Fibroblast of skin of right quadriceps (primary cell): ENCODE measurements at places on chromosomes 5 and 9.

DNA sequence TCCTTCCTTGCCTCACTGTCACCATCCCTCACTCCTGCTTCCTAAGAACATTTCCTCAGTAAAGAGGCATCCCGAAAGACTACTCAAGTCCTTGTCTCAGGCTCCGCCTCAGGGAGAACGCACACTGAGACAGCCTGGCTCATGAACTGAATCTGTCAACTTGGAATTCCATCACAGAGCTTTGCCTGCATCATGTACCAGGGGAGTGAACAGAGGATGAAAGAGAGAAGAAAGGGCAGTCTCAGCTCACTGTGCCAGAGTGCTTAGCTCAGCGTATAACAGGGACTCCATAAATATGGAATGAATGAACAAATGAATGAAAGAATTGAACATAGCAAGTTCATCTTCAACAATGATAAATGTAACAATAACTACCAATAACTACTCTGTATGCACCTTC lies 68.7 kb upstream of the SLC1A3 start:
- DNase-seq: no peak

DNA sequence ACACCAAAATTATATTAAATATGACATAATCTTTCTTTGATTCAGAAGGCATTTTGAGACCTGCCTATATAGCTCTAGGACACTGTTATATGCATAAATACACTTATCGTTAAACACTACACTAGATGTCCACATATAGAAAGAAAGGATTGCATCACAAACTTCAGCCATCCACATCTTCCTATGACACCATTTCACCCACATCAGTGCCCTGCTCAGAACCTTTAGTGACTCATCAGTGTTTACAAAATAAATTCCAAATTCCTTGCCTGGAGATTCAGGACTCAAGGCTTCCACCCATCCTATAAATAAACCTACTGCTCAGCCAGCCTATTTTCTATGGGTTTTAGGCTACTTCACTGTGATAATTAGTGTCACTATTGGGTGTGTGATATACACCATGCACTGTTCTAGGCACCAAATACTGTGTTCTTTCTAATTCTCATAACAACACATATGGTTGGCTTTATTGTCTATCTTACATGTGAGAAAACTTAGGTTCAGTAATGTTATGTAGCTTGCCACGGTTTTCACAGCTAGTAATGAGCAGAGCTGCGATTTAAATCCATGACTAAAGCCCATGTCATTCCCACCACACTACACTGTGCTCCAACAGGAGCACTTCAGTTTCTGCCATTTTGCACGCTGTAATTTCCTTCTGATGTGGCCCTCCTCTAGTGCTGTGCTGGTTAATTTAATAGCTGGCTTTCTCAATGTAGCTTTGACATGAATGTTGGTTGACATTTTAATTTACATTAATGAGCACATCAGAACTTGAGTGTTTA lies 103.3 kb downstream of the SREK1 start:
- peak; percentile 81 for DNase-seq

GRCh38 chr5:119694284-119694683 lies 64.9 kb downstream of the FAM170A start:
- no peak for DNase-seq

- DNase-seq: no peak
Measured at GRCh38 chr5:173256800-173257199, 21.8 kb upstream of the NKX2-5 start.

DNA sequence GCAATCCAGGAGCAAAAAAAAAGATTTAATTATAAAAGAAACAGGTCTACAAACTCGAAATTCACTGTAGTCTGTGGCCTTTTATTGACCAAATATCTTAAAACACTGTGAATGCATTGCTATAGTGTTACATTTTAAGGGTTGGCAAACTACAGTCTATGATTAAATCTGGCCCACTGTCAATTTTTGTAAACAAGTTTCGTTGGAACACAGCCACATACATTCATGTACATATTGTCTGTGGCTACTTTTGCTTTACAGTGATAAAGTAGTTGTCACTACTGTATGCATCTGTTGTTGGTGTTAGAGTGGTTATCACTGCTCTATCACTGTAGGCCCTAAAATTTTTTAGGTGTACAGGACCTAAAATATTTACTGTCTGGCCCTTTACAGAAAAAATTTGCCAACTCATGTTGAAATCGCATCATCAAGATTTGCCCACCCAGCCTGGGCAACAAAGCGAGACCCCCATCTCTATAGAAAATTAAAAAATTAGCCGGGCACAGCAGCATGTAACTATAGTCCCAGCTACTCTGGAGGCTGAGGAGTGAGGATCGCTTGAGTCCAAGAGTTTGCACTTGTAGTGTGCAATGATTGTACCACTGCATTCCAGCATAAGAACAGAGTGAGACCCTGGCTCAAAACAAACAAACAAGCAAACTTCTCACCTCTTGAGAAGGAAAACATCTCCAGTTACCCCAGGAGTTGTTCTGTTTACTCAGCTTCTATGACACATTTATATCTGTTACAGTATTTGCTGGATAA lies 89.0 kb downstream of the ERBIN start:
- peak; percentile 3 for DNase-seq

DNA sequence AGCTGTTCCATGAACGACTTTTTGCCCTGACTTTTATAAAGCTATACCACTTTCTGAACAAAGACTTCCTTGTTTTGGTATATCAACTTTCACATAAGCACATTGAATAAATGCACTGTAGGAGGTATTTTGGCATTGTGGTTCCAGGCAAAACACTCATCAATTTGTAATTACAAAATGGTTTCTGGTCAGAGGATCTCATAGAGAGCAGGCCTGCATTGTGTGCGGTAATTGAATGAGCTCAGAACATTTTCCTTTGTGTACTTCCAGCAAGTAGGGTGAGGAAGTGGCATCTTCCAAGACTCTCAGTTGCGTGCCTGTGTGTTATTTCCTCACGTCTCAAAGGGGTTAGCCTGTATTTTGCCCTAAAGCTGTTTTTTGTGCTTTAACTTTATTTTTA lies 89.2 kb downstream of the PDE6A start:
- DNase-seq: no peak

GRCh38 chr5:44365345-44365744 lies 23.9 kb downstream of the FGF10 start:
- DNase-seq: peak; percentile 47

- DNase-seq: peak; percentile 18
Measured at GRCh38 chr5:111144352-111144930, 52.3 kb downstream of the WDR36 start.

GRCh38 chr5:103942587-103943186 lies 380.1 kb upstream of the NUDT12 start:
- DNase-seq: no peak

DNA sequence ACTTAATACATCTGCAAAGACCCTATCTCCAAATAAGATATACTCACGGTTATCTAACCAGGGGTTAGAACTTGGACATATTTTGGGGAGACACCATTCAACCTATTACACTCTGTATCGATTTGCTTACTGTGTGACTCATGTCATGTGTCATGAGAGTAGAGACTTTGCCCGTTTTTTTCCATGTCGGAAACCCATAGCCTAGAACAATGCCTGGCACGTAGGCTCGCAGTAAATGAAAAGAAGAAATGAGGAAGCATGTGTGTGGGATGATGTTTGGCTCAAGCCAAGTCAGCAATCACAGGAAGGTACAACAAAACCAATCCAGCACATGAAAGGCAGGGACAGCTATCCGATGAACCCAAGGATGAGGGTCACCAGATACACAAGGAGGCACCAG lies 94.6 kb upstream of the DNAH5 start:
- DNase-seq: peak; percentile 39
